ENCODE measurements at places on chromosomes 12 and 14. TPM values are rescaled to one million over a fixed set of nuclear protein-coding genes. Genes with fewer than 3 reads are reported as not detected.

DNA sequence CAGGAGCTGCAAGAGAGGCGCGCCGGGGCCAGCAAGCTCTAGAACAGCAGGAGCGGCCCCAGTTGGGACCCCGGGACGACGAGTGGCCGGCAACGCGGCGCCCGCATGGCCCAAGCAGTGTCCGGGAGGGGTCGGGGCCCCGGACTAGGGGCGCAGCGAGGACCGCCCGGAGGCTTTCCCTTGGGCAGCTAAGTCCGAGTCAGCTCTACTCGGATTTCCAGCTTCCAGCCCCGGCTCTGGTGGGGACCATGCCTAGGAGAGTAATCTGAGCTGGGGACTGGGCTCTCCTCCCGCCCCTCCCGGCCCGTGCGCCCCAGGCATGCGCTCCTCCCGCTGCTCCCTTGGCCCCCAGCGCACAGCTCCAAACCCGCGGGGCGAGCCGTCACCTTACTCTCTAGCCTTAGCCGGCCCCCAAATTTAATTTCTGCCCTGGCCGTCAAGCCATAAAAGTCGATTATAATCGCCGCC, 41.6 kb upstream of the CAPRIN2 start:
- peak; percentile 78 for DNase-seq

Gene DPPA3
- total RNA-seq, result 2.8 TPM

- no peak for DNase-seq
These were observed 37.9 kb downstream of the WBP11 start for GRCh38 chr12:14765398-14765797.

- no peak for DNase-seq
These were observed 61.2 kb downstream of the FBXL14 start for GRCh38 chr12:1533205-1533601.

- DNase-seq, result peak; percentile 65
These were observed 596 bp downstream of the DLST start for GRCh38 chr14:74882103-74882920.

Gene ADAMTS20
- total RNA-seq, result 8.7 TPM

- no peak for DNase-seq
These were observed 3.3 kb downstream of the LTB4R start for GRCh38 chr14:24314377-24315193.

Gene RPS6KL1
- 11.6 TPM for total RNA-seq

Gene RFX4
- total RNA-seq, result 2.1 TPM

- no peak for DNase-seq
These were observed 104.1 kb downstream of the LGMN start for GRCh38 chr14:92644171-92644969.

- no peak for DNase-seq
These were observed 234.8 kb downstream of the CACNA1C start for GRCh38 chr12:2287589-2287988.

DNA sequence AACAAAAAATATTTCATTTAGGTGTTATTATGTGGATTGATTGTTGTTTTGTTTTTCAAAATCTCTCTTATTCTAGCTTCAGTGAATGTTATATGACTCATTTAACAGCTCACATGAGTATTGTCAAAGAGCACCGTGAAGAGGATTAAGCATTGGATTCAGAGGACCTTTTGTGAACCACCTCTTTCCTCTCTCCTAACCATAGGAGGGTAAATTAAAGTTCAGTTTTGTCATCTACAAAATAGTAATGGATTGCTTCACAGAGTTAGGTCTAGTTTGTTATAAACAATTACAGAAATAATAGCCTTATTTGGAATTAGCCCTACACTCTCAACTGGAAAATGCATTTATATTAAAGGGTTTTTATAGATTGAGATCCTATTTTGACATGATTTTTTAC, 962 bp upstream of the KERA start:
- DNase-seq, result no peak

GRCh38 chr14:32709027-32709426, 229.7 kb upstream of the NPAS3 start:
- no peak for DNase-seq

GRCh38 chr12:100254876-100255275, 12.0 kb downstream of the DEPDC4 start:
- no peak for DNase-seq

DNA sequence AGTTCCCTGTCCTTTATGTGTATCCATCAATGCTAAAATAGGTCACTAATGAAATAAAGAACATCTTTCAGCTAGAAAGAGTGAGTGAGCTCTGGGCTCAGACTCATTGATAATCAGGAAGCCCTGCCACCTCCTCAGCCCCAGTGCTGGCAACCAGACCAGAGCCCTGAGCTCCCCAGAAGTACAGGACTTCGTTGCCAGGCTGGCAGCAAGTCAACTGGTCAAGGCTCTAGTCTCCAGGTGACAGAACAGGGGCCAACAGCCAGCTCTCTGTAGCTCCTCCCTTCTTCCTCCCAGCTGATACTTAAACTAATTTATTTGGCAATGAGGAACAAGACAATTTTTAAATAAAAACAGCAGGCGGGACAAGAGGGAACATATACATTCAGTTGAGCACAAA, 145.3 kb downstream of the EGLN3 start:
- DNase-seq, result no peak

Gene LRRIQ1
- total RNA-seq, result 0.47 TPM

- DNase-seq, result no peak
These were observed 1.2 kb downstream of the FBRSL1 start for GRCh38 chr12:132491138-132491663.

Gene MYF6
- total RNA-seq, result not detected

All from GM23338 (cell line).